CD4-positive, alpha-beta T cell treated with Interleukin-1 beta for 1 hour (primary cell): ENCODE measurements at places on chromosomes 1 and 21.

DNA sequence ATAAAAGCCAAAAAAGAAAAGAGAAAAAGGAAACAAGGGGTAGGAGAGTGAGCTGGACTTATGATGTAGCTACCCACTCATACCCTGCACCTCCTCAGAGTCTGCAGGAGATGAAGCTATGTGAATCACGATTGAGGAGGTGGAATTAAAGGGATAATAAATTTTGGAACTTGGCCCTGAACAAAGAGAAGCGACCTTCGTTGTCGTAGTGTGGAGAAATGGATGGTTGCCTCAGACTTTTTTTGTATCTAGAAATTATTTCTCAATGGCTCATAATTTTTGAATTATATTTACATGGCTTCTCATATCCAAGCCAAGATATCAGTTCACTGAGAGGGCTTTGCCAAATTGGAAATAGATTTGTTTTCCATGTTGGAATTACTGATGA is 37.8 kb upstream of the SIPA1L2 start:
- no peak for DNase-seq

GRCh38 chr1:112614460-112615065 is 4.4 kb downstream of the ST7L start:
- no peak for DNase-seq

DNA sequence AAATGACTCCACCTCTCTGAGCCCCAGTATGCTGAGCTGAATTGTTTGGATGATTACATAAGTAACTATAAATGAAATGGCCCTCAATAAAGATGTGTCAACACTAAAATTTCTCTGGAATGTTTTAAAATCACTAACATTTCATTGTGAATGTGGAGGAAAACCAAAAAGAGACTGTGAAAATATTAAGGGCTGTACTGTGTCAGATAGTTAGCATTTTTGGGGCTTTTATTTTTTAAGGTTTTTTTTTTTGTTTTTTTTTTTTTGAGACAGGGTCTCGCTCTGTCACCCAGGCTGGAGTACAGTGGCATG is 6.3 kb downstream of the MYOC start:
- DNase-seq, result no peak

GRCh38 chr1:211814313-211814712 is 16.2 kb downstream of the LPGAT1 start:
- no peak for DNase-seq

DNA sequence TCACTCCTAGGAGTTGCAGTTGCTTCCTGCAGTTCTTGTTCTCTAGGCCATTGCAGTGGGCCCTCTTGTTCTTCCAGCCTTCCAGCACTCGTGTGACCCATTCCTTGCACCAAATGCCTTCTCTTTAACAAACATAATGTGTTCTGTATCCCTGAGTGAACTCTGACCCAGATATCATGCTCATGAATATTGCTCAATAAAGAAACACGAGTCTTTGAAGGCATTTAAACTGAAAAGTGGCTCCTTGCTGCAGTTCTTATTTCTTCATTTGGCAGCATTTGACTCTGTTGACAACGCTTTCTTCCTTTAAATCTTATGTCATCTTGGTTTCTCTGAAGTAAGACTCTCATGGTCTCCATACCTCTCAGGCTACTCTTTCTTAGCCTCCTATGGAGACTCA is 100.7 kb upstream of the PDE4B start:
- no peak for DNase-seq

- DNase-seq, result no peak
Observed at GRCh38 chr1:185644531-185644930, 89.7 kb upstream of the HMCN1 start.

DNA sequence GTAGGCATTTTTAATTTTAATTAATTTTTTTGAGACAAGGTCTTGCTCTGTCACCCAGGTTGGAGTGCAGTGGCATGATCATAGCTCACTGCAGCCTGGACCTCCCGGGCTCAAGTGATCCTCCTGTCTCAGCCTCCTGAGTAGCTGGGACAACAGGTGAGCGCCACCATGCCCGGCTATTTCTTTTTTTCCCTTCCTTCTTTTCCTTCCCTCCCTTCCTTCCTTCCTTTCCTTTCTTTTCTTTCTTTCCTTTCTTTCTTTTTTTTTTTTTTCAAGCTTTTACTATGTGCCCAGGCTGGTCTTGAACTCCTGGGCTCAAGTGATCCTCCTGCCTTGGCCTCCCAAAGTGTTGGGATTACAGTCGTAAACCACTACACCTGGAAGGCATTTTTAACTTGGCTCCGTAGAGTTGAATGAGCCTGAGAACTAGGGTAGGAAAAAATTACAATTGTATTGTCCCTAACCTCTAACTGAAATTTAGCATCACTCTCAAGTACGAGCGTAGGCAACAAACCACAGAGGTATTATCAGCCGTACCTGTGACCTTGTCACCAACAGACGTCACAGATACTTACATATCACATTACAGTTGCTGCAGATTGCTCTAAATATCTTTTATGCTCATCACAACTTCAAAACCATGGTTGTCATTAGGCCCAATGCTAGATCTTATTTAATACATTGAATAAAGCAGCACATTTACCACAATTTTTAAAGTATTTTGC is 8.0 kb downstream of the RUNX3 start:
- DNase-seq, result peak; percentile 70

DNA sequence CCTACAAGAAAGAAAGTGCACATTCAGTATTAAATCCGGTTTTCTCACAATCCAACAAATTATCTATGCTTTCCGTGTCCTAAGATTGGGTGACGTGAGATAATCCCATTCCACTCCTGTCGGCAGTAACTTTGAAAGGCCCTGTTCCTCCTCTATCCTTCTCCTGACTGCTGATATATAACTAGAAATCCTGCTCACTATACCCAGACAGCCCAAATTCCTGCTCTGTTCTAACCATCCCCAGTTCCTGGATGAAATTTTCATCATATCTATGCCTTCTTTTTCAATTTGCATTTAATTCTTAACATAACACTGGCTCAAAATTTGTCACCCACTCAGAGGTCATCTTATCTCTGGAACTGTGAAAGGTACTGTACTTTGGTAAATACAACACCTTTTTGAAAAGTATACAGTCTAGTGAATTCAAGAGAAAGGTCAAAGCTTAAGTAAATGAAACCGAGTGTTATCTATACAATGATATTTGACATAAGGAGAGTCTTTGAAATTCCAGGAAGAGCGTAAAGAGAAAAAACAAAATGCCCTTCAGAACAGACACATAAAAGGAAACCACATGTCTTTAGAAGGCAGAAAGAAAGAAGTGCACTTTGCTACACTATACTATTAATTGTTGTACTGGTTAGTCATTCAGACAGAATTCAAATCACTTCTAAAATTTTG is 200.5 kb upstream of the NEGR1 start:
- DNase-seq, result no peak

DNA sequence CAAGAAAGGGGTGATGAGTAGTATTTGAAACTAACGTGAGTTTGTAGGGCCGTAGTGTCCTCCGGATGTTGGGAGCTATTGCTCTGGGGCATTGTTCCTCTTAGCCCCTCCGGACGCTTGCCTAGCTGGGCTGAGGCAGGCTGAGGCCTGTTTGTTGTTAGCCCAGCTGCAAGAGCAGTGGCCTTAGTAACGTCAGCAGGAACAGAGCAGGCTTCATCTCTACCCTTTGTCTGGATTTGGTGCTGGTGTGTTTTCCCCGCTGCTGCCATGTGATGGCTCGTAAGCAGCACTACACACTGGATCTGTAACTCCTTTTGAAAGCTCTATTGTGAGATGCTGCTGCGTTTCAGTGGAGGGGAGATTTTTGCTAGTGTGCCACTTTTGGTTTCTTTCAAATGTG is 57.6 kb downstream of the DNM3 start:
- no peak for DNase-seq

DNA sequence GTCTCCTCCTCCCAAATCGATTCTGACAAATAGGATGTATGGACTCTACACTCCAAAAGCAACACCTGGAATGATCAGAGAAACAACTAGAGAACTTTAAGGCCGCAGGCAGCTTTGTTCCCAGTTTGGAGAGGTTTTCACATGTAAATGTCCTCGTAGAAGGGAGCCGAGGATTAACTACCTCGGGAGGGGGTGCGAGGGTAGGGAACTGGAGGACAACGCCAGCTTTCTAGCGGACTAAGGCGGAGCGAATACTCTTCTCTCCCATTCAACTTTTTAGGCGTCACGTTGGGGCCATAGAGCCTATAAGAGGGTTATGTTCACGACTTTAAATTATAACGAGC is 1.2 kb downstream of the SCAF4 start:
- no peak for DNase-seq

- no peak for DNase-seq
Observed at GRCh38 chr1:202249436-202249835, 55.8 kb downstream of the LGR6 start.

DNA sequence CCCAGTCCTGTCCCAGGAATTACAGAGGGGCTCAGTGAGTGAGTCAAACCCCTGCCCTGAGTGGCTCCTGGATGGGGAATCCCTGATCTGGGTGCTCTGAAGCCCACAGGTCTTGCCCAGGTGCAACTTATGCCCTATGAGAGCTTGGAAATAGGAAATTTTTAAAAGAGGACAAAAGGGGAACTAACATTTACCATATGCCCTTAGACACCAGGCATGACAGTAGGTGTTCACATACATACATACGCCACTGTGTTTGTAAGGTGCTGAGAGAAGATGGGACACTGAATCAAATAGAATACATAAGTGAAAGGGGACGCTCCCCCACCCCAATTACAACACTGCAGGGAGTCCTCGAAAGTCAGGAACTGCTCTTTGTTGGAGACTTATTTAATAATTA is 1.4 kb downstream of the CFAP45 start:
- DNase-seq, result no peak

- DNase-seq, result no peak
Observed at GRCh38 chr1:56191369-56191768, 388.0 kb downstream of the PLPP3 start.

- DNase-seq, result peak; percentile 28
Observed at GRCh38 chr1:55209247-55209646, 5.9 kb downstream of the USP24 start.

- no peak for DNase-seq
Observed at GRCh38 chr1:7458946-7459345, 312.1 kb upstream of the VAMP3 start.

DNA sequence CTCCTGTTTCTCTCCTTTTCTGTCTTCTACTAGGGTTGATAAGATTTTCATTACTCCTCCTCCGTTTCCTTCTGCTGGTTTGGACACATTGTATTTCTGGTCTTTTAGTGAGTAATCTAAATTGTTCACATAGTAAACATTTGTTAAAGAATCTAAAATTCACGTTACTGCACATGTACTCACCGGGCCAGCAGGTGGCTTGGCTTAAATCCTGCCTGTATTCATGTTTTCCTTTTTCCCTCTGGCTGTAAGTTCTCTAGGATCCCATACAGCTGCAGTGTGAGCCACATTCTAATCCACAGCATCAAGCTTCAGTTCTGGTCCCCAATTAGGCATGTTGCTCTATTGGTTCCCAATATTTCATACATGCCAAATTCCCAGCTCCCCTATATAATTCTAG is 958.3 kb downstream of the ADGRL2 start:
- no peak for DNase-seq

- no peak for DNase-seq
Observed at GRCh38 chr1:156258859-156259258, 11.0 kb upstream of the PAQR6 start.

GRCh38 chr21:45439161-45439872 is 34.4 kb downstream of the COL18A1 start:
- peak; percentile 80 for DNase-seq

- DNase-seq, result no peak
Observed at GRCh38 chr1:30774550-30775432, 17.2 kb upstream of the LAPTM5 start.

GRCh38 chr1:166197597-166197996 is 30.8 kb upstream of the FAM78B start:
- DNase-seq, result no peak

- peak; percentile 14 for DNase-seq
Observed at GRCh38 chr1:226424221-226425003, 16.5 kb upstream of the PARP1 start.

- DNase-seq, result peak; percentile 34
Observed at GRCh38 chr1:212700223-212700891, 717 bp upstream of the BATF3 start.

DNA sequence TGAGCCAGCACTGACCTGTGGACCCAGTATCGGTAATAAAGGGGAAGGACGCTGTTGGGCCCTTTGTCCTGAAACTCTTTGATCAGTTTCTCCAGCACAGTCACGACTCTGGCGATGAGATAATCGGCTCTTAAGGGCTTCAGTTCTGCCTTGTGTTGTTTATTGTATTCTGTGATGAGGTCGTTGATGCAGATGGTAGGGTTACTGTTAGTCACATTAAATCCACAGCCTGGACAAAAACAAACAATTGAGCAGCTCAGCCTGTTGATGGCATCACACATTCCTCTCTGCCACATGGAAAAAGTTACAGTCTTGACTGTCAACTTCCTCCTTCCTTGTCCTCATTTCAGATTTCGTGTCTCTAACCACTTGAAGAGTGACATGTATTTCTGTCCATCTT is 57.6 kb downstream of the SIM2 start:
- no peak for DNase-seq

GRCh38 chr1:73637264-73637663 is 560.7 kb downstream of the LRRIQ3 start:
- DNase-seq, result no peak

DNA sequence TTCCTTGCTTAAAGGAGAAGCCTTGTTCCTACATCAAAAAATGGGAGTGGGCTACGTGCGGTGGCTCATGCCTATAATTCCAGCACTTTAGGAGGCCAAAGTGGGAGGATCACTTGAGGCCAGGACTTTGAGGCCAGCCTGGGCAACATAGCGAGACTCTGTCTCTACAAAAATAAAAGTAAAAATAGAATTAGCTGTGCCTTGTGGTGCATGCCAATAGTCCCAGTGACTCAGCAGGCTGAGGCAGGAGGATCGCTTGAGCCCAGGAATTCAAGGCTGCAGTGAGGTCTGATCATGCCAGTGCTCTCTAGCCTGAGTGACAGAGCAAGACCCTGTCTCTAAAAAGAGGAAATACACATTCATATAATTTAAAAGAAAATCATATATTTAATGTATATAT is 127.1 kb downstream of the C1orf21 start:
- DNase-seq, result no peak

GRCh38 chr1:92961896-92962752 is 862 bp upstream of the DIPK1A start:
- DNase-seq, result peak; percentile 86

DNA sequence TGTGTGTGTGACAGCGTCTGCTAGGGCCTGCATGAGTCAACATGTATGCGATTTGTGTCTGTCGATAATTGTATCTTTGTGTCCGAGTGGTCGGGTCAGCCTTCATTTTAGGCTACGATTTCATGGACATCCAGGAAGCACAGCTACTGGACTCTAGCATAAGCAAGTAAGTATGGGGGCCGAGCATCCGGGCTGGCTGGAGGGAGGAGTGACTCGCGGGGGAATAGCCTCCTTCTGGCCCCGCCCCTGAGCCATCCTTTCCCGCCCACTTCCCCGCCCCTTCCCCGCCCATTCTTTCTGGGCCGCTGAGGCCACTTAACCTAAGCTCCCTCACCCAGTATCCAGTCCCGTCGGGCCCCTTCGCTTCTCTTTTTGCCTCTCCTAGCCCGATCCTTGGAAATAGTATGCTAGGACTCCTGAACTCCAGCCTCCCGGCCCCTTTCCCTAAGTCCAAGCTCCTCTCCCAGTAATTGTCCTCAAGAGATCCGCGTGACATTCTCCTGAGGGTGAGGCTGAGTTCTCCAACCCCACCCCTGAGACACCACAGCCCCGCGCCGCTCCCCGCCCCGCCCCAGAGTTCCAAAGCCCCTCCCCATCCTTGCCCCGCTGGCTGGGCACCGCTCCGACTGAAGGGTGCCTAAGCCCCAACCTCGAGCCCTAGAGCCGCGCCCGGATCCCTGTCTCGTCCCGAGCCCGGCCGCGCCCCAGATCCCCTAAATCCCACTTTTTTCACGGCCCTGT is 1.2 kb downstream of the MAP3K6 start:
- peak; percentile 82 for DNase-seq
